ENCODE measurements at places on chromosomes 13 and 19.
A peak's percentile ranks its signal among the peaks of the same experiment; 100 is the strongest.

DNA sequence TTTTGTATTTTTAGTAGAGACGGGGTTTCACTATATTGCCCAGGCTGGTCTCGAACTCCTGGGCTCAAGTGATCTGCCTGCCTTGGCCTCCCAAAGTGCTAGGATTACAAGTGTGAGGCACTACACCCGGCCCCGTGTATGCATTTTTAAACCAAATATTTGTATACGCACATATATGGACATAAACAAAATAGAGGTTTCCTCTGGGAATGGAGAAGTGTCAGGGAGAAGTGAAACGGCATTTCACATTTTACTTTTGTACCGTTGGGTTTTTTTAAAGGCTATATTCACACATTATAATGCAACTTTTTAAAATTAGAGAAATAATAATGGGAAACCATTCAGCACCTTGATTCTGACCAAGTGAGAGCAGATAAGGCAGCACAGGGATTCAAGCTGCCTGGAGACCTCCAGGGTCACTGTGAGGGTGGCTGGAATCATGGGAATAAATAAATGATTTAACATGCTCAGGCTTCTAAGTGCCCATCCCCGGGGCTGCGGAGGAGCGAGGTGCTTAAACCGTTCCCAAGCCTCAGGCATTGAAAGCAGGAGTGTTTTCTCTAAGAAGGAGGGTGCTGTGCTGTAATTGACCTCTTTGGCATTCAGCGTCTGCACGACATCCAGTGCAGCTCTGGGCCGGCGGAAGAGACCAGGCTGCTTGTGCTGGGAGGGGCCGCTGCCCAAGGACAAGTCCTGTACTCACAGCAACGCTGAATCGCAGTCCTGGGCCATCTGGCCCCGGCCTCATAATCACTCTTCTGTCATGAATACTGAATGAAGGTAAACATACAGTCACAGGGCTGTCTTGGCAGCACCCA is 24.7 kb downstream of the GPR42 start:
- no peak for DNase-seq

DNA sequence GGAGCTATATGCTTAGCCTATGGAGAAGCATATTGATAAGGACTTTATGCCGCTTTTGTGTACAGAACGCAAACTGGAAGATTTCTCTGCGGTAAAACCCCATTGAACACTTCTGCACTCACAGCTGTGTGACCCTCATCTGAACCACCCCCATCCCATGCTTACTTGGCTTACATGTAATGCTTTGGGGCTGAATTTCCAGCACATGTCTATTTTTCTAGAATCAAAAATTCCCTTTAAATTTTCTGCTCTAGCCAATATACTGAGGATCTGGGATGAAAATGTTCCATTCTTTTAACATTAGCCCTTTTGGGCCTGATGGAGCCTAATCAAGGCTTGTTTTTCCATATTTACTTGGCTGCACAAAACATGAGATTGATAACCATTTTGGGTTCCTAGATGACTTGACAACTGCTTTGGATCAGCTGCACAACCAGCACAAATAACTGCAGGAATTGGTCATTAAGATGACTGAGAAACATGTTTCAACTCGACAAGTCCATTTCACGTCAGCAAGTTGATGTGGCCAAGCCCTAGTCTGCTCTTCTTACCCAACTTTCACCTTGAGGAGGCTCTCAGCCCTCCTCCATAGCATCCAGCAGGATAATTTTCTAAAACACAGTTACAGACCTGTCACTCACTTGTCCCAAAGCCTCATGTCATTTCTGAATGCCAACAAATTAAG is 52.4 kb downstream of the TNFSF11 start:
- DNase-seq: no peak

GRCh38 chr13:20231839-20232555 is at the start of gene GJB6:
GJB6 (minus strand) TSS chr13:20232319; CDS start chr13:20223480, 8,839 bp downstream.
- DNase-seq: no peak

DNA sequence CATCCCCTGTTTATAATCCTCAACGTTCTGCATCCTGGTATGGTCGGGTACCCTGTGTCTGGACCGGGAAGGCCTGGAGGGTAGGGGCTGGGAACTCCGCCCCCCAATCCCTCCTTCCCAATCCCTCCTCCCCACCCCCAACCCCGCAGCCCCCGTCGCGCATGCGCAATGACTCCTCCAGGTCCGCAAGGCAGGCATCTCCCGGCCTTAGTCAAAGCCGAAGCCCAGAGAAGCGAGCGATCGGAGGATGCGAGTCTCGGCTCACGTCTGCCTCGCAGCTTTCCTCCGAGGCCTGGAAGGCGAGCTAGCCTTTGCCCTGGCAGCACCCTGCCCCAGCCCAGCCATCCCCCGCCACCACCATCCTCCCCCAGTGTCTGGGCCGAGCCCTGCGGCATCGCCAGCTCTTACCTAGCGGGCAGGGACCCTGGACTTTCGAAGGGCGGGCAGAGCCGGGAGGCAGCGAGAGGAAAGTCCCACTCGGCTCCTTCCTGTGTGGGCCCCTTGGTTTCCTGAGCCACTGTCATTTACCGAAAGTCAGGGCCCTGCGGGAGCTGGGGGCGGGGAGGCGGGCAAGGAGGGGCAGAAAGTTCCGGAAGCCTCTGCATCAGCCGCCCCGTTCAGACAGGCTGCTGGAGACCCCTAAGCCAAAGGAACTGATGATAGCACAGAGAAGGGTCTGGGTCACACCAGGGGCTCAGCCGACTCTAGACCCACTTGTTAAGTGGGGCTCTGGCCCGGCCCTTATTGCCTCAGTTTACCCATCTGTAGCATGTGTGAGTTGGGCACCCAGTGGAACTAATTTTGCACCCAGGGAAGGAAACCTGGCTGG is at the start of gene JAK3:
Gene JAK3 (minus strand): TSS at position 445 of the 829 bp plus-strand sequence. CDS start 3,565 bp downstream, outside the sequence.
- DNase-seq: no peak

- no peak for DNase-seq
These were observed 113.3 kb upstream of the SPRY2 start for GRCh38 chr13:80454245-80454644.

DNA sequence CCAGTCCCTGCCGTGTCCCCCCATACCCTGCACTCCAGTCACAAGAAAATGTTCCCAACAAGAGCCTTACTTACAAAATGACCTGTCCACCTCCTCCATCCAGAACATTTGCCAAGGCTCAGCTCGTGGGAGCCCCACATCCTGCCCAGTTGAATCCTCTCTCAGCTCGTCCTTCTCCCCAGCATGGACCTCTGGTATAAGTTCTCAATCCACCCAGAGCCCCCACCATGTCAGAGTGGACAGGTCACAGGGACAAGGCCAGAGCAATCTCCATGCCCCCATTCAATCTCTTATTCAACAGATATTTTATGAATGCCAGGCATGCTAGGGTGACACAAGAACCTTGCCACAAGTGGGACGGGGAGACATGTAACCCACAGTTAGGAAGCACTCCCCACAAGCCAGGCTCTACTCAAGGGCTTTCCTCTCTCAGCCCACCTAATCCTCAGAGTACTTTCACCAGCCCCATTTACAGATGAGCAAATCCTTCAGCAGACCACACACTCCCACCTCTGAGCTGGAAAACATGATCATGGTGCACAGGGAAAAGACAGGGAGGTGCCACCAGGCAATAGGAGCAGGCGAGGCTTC is 15.1 kb downstream of the DEDD2 start:
- no peak for DNase-seq

DNA sequence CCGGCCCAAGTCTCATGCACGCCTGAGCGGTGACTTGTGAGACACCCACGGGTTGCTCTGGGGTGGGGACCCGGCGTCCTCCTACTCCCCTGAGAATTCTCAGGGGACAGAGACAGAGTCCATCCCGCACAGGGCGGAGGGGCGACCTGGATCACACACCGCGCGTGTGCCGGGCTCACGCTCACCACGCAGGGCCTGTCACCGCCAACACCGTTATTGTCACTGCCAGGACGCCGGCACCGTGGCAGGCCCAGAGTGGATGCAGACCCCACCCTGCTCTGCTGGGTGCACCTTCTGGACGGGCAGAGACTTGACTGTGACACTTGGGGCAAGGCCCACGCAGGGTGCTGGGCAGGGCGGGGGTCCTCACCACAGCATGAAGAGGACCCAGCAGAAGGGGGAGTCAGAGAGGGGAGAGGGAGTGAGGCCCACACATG is 16.2 kb downstream of the MOB3A start:
- no peak for DNase-seq

DNA sequence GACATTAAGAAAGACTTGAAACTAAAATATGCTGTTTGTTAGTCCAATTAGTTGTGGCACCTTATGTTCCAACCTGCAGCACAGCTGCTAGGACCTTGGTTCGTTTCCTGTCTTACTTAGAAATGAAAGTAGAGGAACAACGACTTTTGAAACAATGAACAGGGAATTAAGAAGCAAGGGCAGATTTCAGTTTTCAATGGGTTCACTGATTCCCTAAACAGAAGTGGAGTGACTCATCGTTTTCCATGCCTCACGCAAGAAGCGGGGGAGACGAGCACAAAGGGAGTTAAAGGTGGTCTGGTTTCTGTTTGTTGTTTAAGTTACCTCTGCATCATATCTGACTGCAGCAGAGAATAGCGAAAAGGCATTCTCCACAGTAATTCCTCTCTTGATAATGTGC is 44.8 kb downstream of the PHF11 start:
- no peak for DNase-seq

- no peak for DNase-seq
These were observed 4.1 kb downstream of the IGFL4 start for GRCh38 chr19:46036744-46037128.

- DNase-seq: no peak
These were observed 265.7 kb upstream of the SLC10A2 start for GRCh38 chr13:103331924-103332323.

DNA sequence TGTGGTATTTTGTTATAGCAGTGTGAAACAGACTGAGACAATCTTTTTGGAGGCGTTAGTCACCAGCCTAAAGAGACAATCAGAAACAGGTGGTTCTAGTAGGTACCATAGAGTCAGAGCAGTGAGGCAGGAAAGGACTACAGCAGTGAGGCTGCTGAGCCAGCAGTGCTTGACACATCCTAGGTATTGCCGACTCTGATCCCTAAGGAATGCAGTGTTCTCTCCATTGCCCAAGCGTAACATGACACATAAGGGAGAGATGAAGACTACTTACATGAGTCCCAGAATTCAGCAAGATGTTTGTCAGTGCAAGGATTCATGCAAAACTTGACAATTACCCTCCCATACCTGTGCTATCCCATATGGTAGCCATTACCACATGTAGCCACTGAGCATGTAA is 62.4 kb upstream of the XPO4 start:
- no peak for DNase-seq

DNA sequence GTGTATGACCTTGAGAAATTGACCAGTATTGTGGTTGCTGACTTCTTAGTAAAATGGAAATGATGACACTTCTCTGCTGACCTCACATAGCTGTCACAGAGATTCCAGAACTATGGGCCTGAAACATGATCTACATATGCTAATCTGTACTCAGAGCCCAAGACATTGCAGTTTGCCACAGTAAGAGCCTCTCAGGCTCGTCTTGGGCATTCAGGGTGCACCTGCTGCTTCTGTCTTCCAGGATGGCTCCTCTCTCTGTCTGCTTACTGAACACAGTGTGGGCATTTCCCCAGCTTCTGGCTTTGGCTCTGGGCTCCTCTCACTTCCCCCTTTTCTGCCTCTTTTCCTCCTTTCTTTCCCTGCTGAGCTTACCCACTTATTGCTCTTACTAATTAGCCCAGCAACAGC is 22.3 kb upstream of the SLC46A3 start:
- peak; percentile 10 for DNase-seq

GRCh38 chr13:41652735-41653361 is 195.5 kb downstream of the RGCC start:
- DNase-seq: peak; percentile 69

- DNase-seq: no peak
These were observed 43.2 kb downstream of the ARHGEF7 start for GRCh38 chr13:111158136-111158805.

- DNase-seq: no peak
These were observed 250.7 kb downstream of the KCTD12 start for GRCh38 chr13:76635232-76636230.

DNA sequence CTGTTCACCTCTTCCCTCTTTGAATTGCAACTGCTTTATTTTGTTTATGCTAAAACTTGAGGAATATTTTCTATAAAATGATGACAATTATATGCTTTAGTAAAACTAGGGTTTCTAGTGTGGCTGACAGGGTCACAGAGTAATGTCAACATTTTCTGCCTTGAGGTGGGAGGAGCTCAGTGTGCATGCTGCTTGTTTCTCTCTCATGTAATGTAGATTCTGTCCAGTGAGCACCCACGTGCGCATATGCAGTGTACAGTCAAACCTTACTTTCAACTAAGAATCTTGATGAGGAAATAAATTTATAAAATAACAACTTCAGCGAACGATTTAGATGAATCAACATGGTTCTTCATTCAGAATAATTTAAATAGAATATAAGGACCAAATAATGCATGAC is 603.9 kb downstream of the PCDH17 start:
- no peak for DNase-seq

DNA sequence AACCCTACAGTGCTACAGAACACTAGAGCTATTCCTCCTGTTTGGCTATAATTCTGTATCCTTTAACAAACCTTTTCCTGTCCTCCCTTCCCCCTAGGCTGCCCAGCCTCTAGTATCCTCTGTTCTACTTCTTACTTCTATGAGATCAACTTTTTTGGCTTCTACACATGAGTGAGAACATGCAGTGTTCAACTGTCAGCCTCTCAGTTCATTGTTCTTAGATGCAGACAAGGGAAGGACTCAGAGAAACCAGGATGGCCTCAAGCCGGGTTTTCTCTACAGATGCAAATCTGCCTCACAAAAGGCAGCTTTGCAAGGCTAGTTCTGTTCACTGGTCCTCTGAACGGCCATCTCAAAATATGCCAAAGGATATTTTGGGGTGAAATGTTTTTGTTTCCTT is 18.4 kb downstream of the AMER2 start:
- no peak for DNase-seq

- peak; percentile 90 for DNase-seq
These were observed 10.6 kb downstream of the RXFP2 start for GRCh38 chr13:31749929-31750328.

- no peak for DNase-seq
These were observed 15.9 kb upstream of the NOP53 start for GRCh38 chr19:47729468-47729798.

DNA sequence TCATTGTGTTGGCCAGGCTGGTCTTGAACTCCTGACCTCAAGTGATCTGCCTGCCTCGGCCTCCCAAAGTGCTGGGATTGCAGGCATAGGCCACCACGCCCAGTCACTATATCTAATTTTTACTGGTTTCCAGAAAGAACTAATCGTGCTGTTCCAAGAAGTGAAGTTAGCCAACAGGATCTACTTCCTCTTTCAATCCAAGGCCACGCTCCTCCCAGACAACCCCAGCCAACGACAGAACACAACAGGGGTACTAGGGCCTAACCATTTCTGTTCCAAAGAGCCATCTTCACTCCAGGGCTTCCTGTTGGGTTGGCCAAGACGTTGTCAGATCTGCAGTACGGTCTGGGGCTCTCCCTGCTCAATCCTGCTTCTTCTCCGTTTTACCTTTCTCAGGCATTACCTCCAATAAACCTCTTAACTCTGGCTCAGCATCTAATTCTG is 7.0 kb upstream of the LSM14A start:
- no peak for DNase-seq

DNA sequence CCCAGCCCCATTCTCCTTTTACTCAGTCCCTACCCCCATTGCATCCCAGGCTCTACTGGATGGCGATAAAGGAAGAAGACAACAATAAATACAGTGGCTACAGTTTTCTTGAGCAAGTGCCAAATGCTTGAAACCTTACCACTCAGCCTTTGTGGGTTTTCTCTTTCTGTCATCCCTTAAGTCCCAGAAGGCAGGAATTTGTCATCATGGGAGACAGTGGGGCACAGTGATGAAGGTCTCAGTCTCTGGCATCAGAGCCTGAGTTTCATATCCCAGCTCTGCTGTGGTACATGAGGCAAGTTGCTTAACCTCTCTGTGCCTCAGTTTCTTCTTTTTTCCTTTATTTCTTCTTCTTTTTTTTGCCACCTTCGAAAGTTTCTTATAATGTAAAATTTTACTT is 5.1 kb upstream of the COMP start:
- no peak for DNase-seq
